Stimulated activated CD4-positive, alpha-beta T cell treated with anti-CD3 and anti-CD28 coated beads, Interleukin-1b, Interleukin-23, amount 100 ng/mL, for 1 hour (primary cell): ENCODE measurements at places on chromosomes 1 and 21.

DNA sequence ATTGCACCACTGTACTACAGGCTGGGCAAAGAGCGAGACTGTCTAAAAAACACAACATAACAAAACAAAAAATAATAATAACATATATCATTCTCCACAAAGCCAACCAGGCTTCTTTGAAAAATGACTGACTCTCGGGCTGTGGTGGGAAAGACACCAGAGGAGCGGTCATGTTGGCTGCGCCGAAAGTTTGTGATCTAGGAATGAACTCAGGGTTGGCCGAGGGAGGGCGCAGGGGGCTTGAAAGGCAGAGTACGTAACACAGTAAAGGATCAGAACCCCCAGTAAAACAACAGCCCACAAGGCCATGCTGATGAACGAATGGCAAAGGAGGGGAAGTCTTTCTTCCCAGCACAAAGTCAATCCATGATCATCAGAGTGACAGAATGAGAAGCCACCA, 4.7 kb downstream of the SLC35E2B start:
- no peak for DNase-seq

GRCh38 chr1:235056937-235057336, 71.7 kb downstream of the TOMM20 start:
- no peak for DNase-seq

GRCh38 chr1:87790756-87791155, 462.1 kb downstream of the LMO4 start:
- no peak for DNase-seq

GRCh38 chr1:34858901-34859445, 576 bp downstream of the SMIM12 start:
- no peak for DNase-seq

DNA sequence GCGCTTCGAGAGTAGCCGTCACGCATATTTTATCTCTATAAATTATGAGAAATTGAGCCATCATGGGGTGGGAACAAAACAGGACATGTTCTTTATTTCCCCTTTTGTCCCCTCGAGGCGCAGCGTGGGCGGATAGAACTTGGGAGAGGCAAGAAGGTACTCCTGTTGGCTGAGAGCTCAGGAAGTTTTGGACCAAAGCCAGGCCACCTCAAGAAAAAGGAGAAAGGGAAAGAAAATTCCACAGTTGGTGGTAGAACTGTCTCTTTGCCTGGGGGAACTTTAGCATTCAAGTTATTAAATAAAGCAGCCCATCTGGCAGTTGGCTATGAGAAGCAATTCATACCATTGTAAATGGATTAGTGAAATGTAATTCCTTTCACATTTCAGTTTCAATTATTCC, 76.4 kb upstream of the DSCAM start:
- DNase-seq = no peak

DNA sequence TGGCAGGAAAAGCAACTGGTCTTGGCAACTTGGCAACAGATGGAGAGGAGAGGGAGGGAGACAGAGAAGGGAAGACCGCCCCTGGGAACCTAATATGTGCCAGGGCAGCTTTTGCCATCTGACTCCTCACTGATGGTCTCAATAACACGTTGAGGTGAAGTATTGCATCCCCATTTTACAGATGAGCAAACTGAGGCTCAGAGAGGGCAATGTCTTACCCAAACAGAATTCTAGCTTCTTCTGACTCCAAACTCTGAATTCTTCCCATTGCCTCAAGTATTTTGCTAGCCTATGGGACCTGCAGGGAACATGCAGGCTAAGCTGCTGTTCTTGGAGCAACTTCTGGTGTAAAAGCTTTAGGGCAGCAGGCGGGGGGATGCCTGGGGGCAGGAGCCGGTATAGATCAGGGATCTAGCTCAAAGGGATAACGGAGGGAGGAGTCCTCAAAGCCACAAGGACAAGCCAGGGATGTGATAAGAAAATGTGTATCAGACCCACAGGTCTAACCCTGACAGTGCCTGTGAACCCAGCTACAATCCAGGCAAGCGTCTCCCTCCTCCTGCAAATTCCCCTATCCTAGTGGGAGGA, 7.2 kb upstream of the GUCA2A start:
- no peak for DNase-seq

GRCh38 chr1:51063121-51063520, 38.9 kb upstream of the C1orf185 start:
- DNase-seq = no peak

DNA sequence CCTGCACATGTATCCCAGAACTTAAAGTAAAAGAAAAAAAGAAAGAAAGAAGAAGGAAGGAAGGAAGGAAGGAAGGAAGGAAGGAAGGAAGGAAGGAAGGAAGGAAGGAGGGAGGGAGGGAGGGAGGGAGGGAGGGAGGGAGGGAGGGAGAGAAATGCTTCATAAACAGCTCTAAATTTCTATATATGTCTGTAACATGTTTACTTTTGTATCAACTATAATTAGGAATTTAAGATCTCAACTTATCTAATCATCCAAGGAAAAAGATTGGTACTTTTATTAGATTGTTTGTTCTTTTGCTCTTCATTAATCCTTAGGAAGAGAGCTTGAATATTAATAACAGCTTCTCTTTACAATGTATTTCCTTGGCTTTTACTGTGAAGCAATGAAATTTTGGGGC, 195.4 kb upstream of the PRMT6 start:
- DNase-seq = no peak

DNA sequence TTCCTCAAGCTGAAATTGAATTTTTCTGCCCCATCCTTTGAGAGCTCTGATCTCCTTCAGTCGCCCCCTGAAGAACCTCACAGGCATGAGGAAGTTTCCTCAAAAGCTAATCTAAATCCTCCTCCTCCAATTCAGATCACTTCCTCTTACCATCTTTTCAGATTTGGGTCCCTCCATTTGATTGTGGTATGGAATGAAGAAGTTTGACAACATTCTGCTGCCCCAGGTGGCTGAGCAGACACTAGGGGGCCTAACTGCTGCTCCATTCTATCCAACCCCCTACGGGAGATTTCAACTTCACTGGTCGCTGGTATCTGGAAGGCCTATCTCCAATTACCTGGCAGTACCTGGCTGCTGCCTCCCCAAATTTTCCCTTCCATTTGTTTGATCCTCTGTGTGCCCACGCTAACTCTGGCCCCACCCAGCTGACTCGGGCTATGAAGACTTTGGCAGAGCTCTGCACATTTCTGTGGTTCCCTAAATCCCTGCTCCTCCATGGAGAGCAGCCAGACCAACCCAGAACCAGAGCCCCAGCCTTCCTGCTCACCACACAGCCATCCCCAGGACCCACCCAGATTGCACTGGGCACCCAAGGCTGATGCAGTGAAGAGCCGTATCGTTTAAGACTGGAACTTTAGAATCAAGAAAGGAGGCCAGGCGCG, 7.8 kb downstream of the IRF6 start:
- DNase-seq = no peak

GRCh38 chr1:236156512-236157208, 14.3 kb downstream of the GPR137B start:
- DNase-seq = no peak

DNA sequence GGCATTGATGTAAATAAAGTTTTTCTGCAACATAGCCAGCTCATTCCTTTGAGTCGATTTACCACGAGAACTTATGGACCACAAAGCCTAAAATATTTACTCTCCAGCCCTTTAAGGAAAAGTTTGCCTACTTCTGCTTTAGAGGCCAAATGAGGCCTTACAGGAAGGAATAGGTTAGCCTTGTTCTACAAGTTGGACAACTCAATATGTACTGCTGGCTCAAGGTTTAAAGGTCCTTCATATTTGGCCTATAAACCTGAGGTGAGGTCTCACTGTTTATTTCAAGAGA, 144.5 kb upstream of the DNAH14 start:
- no peak for DNase-seq

GRCh38 chr1:93904228-93904627, 5.0 kb downstream of the GCLM start:
- no peak for DNase-seq

DNA sequence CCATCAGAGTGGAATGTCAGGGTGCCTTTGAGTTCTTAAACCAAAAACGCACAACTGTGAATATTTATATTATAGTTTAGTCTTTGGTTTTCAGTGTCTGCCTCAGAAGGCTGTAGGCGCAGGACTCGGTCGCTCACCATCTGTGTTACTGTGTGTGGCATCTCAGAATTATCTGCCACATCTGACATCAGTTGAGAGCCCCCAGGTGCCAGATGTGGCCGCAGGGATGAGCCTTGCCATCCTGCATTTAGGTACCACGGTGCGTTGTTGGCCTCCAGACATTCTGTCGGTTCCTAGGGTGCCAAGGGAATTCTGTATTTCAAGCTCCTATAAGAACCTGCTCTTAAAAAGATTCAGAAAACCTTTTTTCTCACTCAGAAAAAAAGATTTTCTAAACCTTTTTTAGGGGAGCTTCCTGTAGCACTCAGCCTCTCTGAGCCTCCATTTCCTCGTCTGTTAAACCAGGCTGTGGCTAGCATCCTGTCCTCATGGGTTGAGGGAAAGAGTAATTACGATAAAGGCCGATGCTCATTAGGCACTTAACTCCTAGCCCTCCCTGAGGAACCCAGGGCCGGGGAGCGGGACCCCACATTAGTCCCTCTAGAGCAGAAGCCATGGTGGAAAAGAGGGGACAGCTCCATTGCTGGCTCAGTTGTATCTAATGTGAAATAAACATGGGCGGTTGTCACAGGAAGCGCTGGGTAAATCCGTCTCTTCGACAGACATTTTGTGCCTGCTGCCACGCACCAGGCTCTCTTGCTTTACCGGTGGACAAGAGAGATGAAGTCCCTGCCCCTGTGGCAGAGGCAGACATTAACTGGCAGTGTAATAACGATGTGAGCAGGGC, 70.2 kb upstream of the MORC3 start:
- no peak for DNase-seq

DNA sequence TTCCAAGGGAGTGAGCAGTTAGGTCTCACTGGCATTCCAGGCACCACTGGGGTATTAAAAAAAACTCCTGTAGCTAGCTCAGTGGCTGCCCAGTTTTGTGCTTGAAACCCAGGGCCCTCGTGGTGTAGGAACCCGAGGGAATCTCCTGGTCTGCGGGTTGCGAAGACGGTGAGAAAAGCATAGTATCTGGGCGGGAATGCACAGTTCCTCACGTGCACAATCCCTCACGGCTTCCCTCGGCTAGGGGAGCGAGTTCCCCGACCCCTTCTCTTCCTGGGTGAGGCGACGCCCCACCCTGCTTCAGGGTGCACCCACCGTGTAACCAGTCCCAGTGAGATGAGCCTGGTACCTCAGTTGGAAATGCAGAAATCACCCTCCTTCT, 50.5 kb upstream of the PGBD5 start:
- DNase-seq = no peak

DNA sequence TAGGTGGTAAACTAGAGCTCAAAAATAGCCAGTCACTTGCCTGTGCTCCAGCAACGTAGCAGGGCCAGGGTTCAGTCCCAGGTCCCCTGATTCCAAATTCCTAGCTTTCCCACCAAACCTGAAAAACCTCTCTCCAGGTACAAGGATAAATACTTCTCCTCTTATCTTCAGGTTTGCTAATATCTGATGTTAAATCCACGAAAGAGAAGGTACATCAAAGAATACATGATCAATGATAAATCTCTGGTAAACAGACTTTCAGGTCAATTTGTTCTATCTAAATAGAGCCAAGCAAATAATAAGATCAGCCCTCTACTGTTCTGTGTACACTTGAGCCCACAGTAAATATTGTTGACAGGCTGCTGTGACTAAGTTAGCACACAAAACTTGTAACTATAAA, 52.1 kb upstream of the AKT3 start:
- no peak for DNase-seq

GRCh38 chr1:6093611-6094010, 47.9 kb downstream of the KCNAB2 start:
- no peak for DNase-seq

DNA sequence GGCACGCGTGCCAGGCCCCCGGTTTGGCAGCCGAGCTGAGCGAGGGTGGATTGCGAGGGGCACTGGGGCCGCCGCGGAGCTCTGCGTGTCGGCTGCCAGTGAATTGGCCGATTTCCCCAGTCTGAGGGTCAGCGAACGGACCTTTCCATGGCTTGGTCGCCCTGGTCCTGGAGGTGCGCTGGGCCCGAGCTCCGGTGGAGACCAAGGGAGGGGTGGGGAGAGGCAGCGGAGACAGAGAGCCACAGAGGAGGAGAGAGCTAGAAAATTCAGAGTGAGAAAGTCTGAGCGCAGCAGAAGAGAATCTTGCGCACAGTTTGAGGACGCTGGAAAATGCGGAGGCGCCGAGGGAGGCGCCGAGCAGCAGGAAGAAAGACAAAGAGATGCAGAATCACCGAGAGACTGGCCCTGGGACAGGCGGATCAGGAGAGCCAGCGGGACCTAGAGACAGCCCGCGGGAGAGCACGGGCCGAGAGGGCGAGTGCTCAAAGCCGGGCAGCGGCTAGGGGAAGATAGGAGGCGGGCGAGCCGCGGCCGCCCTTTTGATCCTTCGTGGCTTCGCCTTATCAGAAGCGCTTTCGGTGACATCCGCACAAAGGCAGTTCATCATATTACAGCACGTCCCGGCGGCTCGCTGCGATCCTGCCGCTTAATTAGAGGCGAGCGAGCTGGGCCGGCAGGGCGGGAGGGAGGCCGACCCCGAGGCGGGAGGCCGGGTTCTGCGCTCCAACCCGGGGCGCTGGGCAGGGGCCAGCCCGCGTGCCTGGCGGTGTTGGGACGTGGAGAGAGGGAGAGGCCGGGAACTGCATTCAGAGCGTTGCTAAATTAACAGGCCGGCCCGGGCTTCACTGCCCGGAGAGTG, 12.7 kb downstream of the PAX7 start:
- DNase-seq = no peak

GRCh38 chr21:37244501-37245095, 22.5 kb downstream of the VPS26C start:
- no peak for DNase-seq

DNA sequence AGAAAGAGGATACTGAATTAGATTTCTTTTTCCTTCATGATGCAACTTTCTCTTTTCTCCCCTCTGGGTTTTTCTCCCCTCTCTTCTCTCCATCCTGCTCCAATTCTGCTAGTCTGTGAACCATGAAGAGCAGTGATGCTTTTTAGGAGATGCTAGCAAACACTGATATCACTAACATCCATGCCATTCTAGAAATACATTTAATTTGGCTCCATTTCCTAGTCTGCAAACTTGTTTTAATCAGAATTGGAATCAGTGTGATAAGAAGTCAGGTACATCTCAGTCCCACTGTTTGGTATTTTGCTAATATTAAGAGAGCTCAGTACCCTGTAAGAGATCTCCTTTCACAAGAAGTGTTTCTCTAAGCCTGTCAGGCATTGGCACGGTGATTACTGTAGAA, 437.1 kb downstream of the RWDD3 start:
- no peak for DNase-seq

DNA sequence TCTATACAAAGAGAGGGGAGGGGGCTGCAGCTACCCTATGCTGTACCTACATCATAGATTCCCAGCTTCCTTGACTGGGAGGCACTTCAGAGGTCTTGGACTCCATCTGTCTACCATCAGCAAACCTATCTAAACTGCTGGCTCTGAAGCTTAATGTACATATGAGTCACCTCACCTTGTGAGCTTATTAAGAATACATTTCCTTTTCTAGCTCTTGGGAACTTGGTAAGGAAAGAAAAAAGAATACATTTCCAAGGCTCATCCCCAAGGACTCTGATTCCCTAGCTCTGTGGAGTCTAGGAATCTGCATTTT, 50.0 kb upstream of the PRELP start:
- DNase-seq = no peak
